ENCODE measurements at places on chromosomes 7 and 10. TPM values are rescaled to one million over a fixed set of nuclear protein-coding genes. Genes with fewer than 3 reads are reported as not detected.

- peaks cover 3% of the 10 kb centered on the region for H3K27me3 ChIP-seq
- no peaks in the 10 kb centered on the region for H3K36me3 ChIP-seq
- no peak overlapping the region for H3K4me3 ChIP-seq
- DNase-seq, result no peak
- no peak overlapping the region for H3K27ac ChIP-seq
These were observed 113.8 kb upstream of the PPP2R2D start for GRCh38 chr10:131786756-131787605.

GRCh38 chr7:15086862-15087261, 184.3 kb upstream of the DGKB start:
- no peak overlapping the region for H3K27ac ChIP-seq
- DNase-seq, result no peak
- H3K27me3 ChIP-seq, result no peaks in the 10 kb centered on the region
- H3K4me3 ChIP-seq, result no peak overlapping the region

- no peak for DNase-seq
- no peaks in the 10 kb centered on the region for H3K4me1 ChIP-seq
- H3K4me3 ChIP-seq, result no peak overlapping the region
- no peaks in the 10 kb centered on the region for H3K27me3 ChIP-seq
- no peak overlapping the region for H3K27ac ChIP-seq
These were observed 76.5 kb downstream of the OR13A1 start for GRCh38 chr10:45238896-45239295.

GRCh38 chr10:72511459-72511858, 114.4 kb downstream of the MICU1 start:
- DNase-seq, result no peak
- H3K27me3 ChIP-seq, result no peaks in the 10 kb centered on the region
- H3K27ac ChIP-seq, result no peak overlapping the region

DNA sequence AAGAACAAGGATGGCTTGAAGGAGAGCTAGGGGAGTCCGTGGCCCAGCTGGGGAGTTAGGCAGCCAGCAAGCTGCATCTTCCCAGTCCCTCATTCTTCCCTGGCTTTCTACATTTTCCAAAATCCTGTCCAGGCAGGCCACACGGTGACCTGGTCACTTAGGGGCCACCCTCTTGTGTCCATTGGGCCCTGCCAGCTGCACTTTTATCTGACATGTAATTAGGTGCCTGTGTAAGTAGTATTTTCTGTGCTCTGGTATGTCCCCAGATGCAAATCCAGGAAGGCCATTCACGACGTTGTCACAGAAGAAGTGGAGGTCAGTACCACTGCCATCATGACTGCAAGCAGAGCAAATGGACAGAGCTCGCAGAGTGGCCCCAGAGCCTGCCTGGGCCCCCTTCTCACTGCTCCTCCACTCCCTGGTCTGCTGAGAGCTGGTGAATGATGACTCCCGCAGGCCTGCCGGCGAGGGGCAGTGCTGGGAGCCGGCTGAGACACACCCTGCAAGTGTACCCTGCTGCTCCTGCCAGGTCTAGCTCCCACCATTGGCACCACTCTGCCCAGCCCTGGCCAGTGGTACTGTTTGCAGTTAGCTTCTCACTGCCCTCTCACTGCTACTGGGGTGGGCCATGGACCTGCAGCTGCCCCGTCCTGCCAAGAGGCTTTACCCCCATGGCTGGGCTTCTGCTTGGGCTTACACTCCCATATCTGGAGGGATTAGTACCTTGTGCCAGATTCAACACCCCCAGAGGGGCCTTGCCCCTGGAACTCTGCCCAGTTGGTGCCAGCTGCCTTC, 98.2 kb downstream of the GLRX3 start:
- no peak overlapping the region for H3K4me3 ChIP-seq
- no peaks in the 10 kb centered on the region for H3K36me3 ChIP-seq
- H3K27me3 ChIP-seq, result no peaks in the 10 kb centered on the region
- H3K27ac ChIP-seq, result no peak overlapping the region
- DNase-seq, result no peak
- H3K4me1 ChIP-seq, result no peaks in the 10 kb centered on the region

GRCh38 chr7:108203537-108203936, 73.4 kb upstream of the LAMB4 start:
- no peaks in the 10 kb centered on the region for H3K36me3 ChIP-seq
- DNase-seq, result no peak
- peaks cover 3% of the 10 kb centered on the region for H3K4me1 ChIP-seq

DNA sequence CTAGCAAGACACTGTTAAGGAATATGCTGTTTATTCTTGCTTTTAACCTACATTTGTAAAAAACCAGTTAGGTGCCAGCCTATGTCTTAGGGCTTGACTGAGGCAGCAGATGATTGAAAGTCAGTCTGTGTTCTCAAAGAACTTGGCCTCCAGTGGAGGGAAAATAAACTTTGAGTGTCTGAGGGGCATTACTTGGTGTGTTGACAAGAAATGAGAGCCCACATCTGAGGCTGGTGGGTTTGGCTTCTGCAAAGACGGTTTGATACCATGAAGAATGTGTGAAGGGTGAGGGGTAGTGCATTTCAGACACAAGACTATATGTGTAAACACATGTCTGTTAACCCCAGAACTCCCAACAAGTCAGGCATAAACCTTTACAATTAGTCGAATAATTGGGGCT, 28.5 kb downstream of the CCSER2 start:
- no peaks in the 10 kb centered on the region for H3K27me3 ChIP-seq
- peaks cover under 1% of the 10 kb centered on the region for H3K36me3 ChIP-seq
- DNase-seq, result no peak
- no peak overlapping the region for H3K27ac ChIP-seq

- no peak for DNase-seq
- H3K27ac ChIP-seq, result no peak overlapping the region
- no peaks in the 10 kb centered on the region for H3K36me3 ChIP-seq
- H3K27me3 ChIP-seq, result no peaks in the 10 kb centered on the region
- no peaks in the 10 kb centered on the region for H3K4me1 ChIP-seq
These were observed 21.7 kb downstream of the CRHR2 start for GRCh38 chr7:30660331-30661255.

DNA sequence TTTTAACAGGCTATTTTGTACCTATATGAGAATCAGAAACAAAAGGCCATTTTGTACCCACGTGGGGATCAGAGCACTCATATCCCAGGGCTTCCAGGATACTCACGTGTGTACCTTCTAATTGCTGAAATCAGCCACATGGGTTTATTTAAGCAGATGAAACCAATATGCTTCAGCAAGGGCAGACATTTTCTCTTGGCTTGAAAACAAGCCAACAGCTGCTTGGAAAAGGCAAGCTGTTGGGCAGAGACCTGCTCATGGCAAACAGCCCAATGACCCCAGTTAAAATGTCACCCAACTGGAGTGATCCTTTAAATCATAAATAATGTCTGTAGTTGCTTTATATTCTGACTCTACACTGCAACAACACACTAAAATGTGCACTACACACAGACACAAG, 26.5 kb upstream of the TOMM7 start:
- no peak overlapping the region for H3K4me3 ChIP-seq
- H3K4me1 ChIP-seq, result peaks cover 13% of the 10 kb centered on the region
- peaks cover 1% of the 10 kb centered on the region for H3K36me3 ChIP-seq

GRCh38 chr7:37248396-37248861, 200.2 kb downstream of the ELMO1 start:
- H3K27ac ChIP-seq, result no peak overlapping the region
- H3K4me1 ChIP-seq, result peaks cover 15% of the 10 kb centered on the region
- H3K36me3 ChIP-seq, result peaks cover 47% of the 10 kb centered on the region
- no peak for DNase-seq
- no peak overlapping the region for H3K4me3 ChIP-seq
- H3K27me3 ChIP-seq, result no peaks in the 10 kb centered on the region

GRCh38 chr7:141407893-141408292, 143.3 kb upstream of the AGK start:
- H3K4me3 ChIP-seq, result no peak overlapping the region
- DNase-seq, result no peak
- H3K4me1 ChIP-seq, result no peaks in the 10 kb centered on the region
- peaks cover 2% of the 10 kb centered on the region for H3K27me3 ChIP-seq
- H3K36me3 ChIP-seq, result no peaks in the 10 kb centered on the region

DNA sequence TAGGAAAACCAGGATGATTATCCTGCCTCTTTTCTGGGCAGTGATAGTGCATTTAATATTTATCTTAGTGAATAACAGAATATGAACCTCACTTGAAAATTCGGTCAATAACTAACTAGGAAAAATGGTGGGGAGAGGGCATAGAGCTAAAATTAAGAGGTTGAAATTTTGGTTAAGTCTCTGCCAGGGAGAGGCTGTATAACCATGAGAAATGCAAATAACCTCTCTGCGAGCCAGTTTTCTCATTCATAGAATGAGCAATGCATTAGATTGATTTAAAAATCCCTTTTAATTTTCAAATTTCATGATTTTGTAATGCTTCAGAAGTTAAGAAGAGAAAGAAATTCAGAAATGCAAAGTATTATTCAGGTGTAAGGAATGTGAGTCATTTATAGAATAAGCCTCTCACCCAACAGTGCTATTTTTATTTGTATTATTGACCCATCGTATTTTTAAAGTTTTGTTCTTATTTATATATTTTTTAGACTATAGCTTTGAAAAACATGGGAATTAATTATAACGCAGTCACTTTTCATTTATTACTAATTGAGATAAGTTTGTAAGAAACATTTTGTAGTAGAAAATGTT, 104.7 kb downstream of the PHF14 start:
- H3K27me3 ChIP-seq, result no peaks in the 10 kb centered on the region
- no peak overlapping the region for H3K4me3 ChIP-seq
- peaks cover 11% of the 10 kb centered on the region for H3K36me3 ChIP-seq
- H3K4me1 ChIP-seq, result no peaks in the 10 kb centered on the region

DNA sequence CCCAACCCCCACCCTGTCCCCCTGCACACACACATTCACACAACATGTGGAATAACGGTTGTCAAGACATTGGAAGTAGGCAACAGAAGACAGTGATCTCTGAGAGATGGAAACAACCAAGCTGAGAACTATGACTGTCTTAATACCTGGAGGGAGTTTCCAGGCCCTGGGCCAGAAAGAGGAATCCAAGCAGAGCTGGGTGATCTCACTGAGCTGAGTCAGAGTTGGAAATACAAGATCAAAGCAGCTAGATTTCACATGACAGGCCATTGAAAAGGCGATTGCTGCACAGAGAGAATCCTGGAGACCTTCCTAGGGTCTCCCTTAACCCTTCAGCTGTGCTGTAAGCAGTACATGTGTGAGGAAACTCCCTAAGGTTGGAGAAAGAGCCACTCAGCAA, 165.8 kb upstream of the PRSS1 start:
- no peak overlapping the region for H3K27ac ChIP-seq
- no peak for DNase-seq
- peaks cover 11% of the 10 kb centered on the region for H3K4me1 ChIP-seq
- H3K4me3 ChIP-seq, result no peak overlapping the region
- H3K27me3 ChIP-seq, result no peaks in the 10 kb centered on the region
- H3K36me3 ChIP-seq, result no peaks in the 10 kb centered on the region

GRCh38 chr10:44986670-44987069, 8.1 kb upstream of the DEPP1 start:
- H3K27ac ChIP-seq, result no peak overlapping the region
- peaks cover 2% of the 10 kb centered on the region for H3K27me3 ChIP-seq
- H3K4me1 ChIP-seq, result no peaks in the 10 kb centered on the region
- H3K4me3 ChIP-seq, result no peak overlapping the region

DNA sequence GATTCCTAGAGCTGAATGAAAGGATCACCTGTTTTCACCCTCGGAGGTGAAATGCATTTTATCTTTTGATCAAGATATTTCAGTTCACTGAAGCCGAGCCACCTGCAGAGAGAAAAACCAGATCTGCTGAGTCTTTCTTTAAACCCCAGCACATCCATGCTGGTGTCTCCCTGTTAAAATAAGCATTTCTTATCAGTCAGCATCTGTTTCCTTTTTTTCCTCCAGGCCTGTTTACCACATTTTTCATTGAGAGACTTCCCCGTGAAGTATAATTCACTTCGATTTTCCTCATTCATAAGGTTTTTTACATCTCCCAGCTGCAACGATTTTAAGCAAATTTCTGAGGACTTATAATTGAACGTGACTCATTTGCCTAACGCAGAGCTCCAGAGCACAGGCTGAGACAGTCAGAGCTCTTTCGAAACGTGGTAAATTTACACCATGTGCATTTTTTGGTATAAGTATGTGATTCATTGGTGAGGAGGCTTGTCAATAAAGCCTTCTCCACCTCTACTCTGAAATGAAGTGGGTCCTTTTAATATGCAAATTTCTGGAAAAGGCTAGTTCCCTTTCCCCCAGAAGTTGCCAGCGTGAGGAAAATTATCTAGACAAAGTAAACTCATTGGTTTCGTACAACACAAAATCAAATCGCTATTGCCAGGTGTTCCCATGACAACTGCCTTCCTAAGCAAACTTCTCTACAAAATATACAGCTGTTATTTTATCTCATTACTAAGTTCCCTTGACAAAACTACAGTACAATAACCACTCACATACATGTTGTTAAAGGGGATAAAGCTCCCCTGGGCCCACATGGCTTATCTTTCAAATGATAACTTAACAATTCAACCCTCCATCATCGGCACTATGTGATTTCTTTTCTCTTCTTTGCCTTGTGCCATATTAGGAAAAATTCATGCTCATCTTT, 374.8 kb upstream of the AKR1E2 start:
- DNase-seq, result no peak
- H3K27ac ChIP-seq, result no peak overlapping the region
- no peaks in the 10 kb centered on the region for H3K36me3 ChIP-seq
- no peak overlapping the region for H3K4me3 ChIP-seq
- peaks cover 9% of the 10 kb centered on the region for H3K27me3 ChIP-seq

- peaks cover 22% of the 10 kb centered on the region for H3K4me1 ChIP-seq
- H3K36me3 ChIP-seq, result peaks cover 5% of the 10 kb centered on the region
- no peaks in the 10 kb centered on the region for H3K27me3 ChIP-seq
These were observed 42.6 kb downstream of the CDK6 start for GRCh38 chr7:92793656-92794205.

DNA sequence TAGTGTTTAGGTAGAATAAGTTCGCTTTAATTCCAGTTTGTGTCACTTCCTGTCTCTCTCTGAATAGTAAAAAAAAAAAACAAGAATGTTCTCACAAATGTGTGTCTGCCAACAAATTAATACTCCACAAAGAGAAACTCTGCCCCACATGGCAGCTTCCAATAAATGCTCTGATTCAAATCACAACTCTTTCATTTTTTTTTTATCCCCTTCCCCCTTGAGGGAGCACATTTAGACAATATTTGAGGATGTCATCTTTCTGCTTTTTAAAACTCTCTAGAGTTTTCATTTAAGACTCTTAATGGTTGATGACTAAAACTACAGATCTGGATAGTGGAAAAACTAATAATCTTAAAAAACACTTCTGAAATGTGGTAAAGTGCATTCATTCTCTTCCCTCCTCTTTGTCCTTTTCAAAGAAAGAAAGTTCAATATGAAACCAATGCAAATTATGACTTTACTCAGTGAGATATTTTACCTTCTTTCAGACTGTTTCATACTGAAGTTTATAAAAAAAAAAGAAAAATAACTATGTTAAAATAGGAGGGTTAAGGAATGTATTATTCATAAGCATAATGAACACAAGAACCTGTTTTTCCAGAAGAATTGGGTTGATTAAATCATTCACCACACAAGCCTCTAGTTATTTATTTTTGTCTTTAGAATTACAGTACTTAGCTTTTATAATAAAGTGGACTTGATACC, 42.3 kb downstream of the ARID5B start:
- no peaks in the 10 kb centered on the region for H3K27me3 ChIP-seq
- no peak for DNase-seq
- H3K27ac ChIP-seq, result peak overlapping the region; percentile 91
- peaks cover 75% of the 10 kb centered on the region for H3K36me3 ChIP-seq

The LBX1 gene
- not detected for total RNA-seq

The PLAC9 gene
- not detected for total RNA-seq

The KBTBD2 gene
- 39.7 TPM for total RNA-seq

The HILPDA gene
- 14.5 TPM for total RNA-seq

The PHKG1 gene
- 2.0 TPM for total RNA-seq

The LIPF gene
- total RNA-seq, result not detected

The CAV2 gene
- not detected for total RNA-seq

The ORC5 gene
- total RNA-seq, result 23.0 TPM

The PON3 gene
- total RNA-seq, result not detected

The ACBD7 gene
- total RNA-seq, result not detected
